ENCODE measurements at places on chromosomes 16 and 17. TPM values are rescaled to one million over a fixed set of nuclear protein-coding genes. Genes with fewer than 3 reads are reported as not detected.

The DPEP2 gene
- not detected for total RNA-seq

The SECTM1 gene
- total RNA-seq, result 0.75 TPM

The OTOP3 gene
- total RNA-seq, result not detected

The VMP1 gene
- total RNA-seq, result 277 TPM

The ATP6V0A1 gene
- total RNA-seq, result 82.8 TPM

The MYLK3 gene
- 1.8 TPM for total RNA-seq

The ZG16 gene
- 1.9 TPM for total RNA-seq

The MPP3 gene
- total RNA-seq, result 7.9 TPM

The TEKT3 gene
- 0.43 TPM for total RNA-seq

The TPSAB1 gene
- total RNA-seq, result not detected

The HCRT gene
- total RNA-seq, result not detected

- no peak for DNase-seq
Observed at GRCh38 chr17:50935221-50935995, 69.3 kb upstream of the TOB1 start.

GRCh38 chr16:3195975-3196374 lies 8.0 kb downstream of the OR1F1 start:
- no peak for DNase-seq

GRCh38 chr17:410543-411401 lies 58.2 kb upstream of the RPH3AL start:
- DNase-seq, result peak; percentile 29

DNA sequence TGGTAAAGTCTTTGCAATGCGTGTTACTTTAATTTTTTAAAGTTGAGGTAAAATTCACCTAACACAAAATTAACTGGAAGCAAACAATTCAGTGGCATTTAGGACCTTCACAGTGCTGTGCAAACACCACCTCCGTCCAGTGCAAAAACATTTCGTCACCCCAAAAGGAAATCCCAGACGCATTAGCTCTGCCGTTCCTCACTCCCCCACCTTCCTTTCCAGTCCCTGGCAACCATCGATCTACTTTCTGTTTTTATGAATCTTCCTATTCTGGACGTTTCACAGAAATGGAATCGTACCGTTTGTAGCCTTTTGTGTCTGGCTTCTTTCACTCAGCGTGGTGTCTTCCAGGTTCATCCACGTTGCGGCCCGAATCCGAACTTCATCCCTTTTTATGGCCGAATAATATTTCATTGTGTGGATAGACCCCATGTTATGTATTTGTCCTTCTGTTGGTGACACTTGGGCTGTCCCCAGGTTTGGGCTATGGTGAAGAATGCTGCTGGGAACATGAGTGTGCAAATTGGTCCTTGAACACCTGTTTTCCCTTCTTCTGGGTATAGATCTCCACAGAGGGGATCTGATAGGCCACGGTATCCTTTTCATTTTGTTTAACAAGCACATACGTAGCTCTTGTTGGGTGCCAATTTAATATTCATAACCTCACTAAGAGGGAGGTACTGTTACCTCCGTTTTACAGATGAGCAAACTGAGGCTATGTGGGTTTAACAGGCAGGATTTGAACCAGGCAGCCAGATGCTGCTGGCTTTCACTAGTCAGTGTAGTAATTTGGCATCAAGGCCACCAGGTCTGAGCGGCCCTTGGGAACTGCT lies 232.0 kb upstream of the GSE1 start:
- DNase-seq, result no peak

DNA sequence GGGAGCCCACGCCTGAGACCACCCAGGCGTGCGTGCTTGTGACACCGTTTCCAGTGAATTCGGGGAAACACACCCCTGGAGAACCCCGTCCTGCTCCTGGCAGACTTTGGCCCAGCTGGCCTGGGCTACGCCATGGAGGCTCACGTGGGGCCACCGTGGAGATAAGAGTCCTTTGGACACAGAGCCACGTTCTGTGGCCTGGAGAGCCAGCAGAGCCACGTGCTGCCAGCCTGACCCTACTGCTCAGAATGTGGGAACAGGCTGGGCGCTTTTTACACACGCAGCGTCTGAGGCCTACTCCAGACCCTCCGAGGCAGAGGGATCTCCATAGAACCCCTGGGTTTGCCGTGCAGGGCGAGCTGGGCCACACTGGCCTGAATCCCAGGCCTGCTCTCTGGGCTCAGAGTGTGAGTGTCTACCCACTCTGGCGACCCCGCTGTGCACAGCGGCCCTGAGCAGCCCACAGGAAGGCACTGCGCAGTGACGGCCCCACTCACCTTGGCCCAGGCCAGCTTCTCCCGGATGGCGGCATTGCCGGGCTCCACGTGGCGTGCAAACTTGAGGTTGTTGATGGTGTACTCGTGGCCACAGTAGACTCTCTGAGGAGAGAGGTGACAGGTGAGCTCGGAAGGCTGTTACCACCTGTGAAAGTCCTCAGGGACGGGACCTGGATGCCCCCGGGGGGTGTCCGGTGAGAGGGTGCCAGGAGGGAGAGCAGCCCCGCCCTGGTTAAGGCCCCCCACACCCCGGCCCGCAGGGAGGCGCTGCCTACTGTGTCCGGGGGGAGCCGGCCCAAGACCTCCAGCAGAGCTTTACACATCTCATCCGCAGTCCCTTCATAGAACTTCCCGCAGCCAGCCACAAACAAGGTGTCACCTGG lies 10.0 kb downstream of the HAGH start:
- DNase-seq, result no peak

DNA sequence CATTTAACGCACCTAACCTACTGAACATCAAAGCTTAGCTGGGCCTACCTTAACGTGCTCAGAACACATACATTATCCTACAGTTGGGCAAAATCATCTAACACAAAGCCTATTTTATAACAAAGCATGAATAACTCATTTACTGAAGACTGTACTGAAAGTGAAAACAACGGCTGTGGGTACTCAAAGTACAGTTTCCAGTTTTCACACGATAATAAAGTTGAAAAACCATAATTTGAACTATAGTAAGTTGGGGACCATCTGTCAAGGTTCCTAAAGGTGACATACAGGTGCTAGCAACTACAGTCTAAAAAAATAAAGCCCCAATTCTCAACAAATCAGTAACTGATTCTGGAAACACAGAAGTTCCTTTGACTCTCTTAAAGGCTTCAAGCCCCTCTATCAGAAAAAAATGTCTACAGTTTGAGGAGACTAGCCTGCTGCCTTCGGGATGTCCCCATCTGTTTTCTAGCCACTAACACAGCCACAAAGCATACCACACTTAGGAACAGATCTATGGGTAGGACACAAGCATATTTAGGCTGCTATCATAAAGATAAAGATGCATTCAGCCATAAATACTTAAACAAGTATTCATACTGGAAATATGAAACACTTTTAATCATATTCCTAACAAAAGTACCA lies 71.3 kb downstream of the KANSL1 start:
- no peak for DNase-seq

GRCh38 chr17:67922503-67922902 lies 73.8 kb downstream of the C17orf58 start:
- no peak for DNase-seq

DNA sequence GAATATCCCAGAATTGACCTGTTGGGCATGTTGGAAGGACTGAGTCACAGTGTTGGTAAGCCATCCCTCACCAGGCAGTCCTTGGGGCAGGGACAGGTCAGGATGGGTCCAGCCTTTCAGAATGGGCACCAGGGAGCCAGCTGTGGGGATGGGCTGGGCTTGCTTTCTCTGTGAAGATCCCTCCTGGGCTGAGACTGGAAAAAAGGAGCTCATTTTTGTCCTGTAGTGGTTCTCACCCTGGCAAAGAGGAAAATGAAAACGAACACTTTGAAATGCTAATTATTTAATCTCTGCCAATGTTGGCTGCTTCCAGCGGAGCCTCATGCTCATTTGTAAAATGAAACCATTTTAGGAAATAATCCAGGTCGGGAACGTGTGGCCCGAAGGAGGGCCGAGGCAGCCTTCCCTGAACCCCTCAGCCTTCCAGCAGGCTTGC lies 237.5 kb upstream of the SALL1 start:
- DNase-seq, result no peak

DNA sequence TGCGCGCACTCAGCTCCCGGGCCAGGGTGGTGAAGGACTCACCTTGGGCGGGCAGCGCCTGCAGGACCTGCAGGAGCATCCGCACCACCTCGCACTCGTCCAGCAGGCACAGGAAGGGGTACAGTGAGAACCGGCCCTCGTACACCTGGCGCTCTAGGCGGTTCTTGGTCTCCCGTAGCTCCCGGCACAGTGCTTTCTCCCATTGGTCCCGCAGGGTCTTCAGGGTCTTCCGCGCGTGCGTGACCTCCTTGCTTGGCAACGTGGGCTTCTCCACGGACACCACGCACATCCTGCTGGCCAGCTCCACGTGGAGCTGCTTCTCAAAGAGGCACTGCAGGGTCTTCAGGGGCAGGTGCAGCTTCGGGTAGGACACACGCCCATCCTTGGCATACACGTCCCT lies 74.1 kb upstream of the MED13 start:
- DNase-seq, result no peak

GRCh38 chr17:71339206-71339605 lies 781.6 kb upstream of the SOX9 start:
- DNase-seq, result no peak

DNA sequence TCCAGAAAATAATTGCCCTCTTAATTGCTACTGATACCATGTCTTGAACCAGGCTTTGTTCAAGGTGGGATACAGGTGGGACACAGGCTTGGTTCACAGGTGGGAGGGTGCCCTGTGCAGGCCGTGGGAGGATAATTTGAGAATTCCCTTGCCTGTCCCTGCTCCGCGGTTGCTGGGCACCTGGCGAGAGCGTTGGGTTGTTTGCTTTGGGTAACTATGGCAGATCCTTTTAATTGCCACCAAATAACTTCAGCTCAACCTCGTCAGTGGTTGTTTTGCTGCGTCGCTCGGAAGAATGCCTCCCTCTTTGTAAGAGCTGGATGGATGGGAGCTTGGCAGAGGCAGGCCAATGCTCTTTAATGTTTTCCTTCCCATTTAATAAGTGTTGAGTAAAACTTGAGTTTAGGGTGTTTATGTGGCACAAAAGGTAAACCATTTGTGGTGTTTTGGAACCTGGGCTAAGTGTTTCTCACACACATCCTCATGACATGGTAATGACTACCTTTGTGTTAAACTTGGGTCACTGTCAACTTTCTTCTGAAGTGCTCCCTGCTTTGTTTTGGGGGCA lies 202.5 kb downstream of the MSI2 start:
- DNase-seq, result no peak

GRCh38 chr17:39739885-39740356 lies 2.2 kb downstream of the GRB7 start:
- no peak for DNase-seq

- DNase-seq, result peak; percentile 84
Observed at GRCh38 chr16:80993307-80993706, 13.4 kb downstream of the CMC2 start.

- no peak for DNase-seq
Observed at GRCh38 chr17:67050066-67050465, 5.7 kb downstream of the CACNG1 start.

DNA sequence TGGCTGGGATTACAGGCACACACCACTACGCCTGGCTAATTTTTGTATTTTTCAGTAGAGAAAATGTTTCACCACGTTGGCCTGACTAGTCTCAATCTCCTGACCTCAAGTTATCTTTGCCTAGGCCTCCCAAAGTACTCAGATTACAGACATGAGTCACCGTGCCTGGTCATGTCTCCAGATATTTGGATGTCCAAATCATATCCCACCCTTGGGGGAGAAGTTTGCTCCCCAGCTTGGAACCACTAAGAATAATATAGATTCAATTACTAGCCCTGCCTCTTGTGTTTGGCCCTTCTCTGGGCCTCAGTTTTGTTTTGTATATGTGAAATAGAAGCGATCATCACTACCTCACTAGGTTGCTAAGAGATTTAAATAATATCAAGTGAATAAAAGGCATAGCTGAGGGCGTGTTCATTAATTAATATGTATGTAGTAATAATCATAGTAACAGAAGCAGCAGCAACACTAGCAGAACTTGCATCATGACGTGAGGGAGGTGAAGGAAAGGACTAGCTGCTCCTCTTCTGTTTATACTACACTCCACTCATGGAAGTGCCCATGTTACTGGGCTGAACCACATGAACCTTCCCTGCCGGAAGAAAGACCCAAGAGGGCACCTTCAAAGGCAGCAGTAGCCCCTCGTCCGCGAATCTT lies 253.6 kb upstream of the XYLT1 start:
- DNase-seq, result no peak

DNA sequence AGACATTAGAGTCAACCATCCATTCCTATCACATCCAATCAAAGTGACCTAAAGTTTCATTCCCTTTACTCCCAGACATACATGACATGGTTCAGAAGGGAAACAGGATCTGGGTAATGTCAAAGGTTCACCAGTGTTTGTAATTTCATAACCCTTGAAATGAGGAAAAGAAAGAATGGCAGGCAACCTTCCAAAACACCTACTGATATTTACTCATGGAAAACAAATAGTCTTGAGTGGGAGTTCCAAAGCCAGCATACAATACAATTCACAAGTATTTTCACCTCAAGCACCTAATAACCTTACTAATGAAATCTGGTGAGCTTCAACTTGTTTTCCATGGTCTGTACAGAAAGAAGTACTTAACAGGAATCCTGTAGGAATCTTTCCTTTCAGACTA lies 72.5 kb upstream of the AXIN2 start:
- DNase-seq, result no peak

DNA sequence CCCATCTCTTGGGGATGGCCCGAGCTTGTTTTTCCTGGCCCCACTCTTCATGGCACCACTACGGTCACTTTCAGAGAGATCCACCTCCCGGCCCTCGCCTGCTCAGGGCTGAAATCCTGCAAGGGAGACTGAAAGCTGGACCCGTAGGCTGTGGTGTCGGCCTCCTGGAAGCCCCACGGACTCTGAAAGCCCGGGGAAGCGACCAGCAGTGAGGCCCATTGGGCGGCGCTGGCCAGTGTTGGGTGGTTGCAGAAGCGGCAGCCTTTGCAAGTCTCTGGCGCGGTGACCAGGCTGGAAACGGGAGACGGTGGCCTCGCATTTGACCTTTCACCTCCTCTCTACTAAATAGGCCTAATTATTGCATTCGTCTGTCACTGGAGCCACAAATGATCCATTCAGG lies 186.0 kb upstream of the FOXF1 start:
- no peak for DNase-seq

DNA sequence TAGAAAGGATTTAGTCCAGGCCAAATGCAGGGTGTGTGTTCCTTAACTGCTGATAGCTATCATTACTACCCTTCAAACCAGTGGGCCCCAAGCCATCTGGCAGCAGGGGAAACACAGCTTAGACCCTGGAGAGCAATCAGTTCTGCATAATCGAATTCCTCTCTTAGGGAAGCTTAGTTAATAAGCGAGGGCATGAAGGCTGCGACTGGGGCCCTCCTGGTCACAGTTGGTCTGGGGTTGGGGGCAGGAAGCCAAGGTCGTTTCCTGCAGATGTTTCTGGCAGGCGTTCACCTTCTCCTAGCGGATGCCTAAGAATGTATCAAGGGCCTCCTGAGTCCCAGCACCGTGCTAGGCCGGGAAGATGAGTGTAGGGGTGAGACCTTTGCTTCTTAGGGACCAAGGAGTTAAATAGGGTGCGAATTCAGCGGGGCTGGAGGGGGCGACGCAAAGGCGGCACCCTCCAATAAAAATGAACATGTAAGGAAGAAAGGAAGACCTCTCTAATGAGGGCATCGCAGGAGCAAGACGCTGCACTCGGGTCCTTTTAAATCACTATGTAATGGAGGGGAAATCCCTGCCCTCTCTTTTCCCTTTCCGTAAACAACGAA lies 16.5 kb upstream of the EEF2K start:
- no peak for DNase-seq

- no peak for DNase-seq
Observed at GRCh38 chr16:86307514-86307903, 202.8 kb upstream of the FOXF1 start.

GRCh38 chr17:47708312-47708863 lies 14.4 kb downstream of the TBKBP1 start:
- no peak for DNase-seq

- no peak for DNase-seq
Observed at GRCh38 chr16:51163366-51163765, 12.3 kb upstream of the SALL1 start.
